ENCODE measurements at places on chromosomes 5 and 9.
A peak's percentile ranks its signal among the peaks of the same experiment; 100 is the strongest.

DNA sequence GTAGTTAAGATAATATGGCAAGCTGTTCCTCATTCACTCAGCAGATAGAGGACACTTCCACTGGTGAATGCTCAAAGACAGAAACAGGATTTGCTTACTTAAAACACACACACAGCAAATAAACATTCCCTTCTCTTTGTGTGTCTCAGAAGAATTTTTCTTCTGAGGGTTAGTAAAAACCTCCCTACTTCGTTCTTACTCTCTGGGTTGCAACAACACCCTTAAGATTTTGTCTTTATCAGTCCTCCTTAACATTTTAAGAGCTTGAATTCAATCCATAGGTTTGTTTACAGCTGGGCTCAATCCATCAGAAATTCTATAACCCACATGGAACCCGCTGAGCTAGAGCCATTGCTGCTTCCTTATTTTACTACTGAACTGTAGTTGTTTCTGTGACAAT, 237.4 kb upstream of the PIK3R1 start:
- DNase-seq: no peak

- DNase-seq: no peak
Observed at GRCh38 chr5:142151436-142152383, 43.1 kb downstream of the NDFIP1 start.

DNA sequence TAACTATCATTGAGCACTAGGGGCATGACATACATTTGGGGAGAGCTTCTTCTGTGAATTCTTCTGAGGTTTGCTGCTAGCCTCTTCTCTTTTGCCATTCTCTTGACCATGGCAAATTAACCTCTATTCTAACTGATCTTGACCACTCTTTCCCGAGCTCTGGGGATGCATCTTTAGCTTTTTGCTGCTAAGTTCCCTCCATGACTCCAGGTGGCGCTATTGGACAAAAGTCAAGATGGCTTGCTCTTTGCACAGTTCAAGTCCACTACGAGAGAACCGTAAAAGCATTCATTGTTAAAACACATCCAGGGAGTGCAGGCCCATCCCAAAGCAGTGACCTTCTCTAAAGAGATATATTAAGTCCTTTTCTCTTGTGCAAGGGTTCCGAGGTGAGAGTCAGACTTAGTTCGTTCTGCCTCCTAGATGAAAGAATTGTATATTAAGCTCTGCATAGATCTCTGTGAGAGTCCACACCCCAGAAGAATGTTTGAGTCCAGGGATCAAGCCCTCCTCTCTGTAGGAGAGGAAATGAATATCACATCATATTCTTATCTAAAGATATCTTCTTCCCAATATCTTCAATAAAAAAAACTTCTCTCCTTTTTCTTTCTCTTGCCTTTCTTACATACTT, 1152.9 kb upstream of the CDH6 start:
- no peak for DNase-seq

- no peak for DNase-seq
Observed at GRCh38 chr5:75046366-75047142, 5.8 kb downstream of the GCNT4 start.

- DNase-seq: no peak
Observed at GRCh38 chr5:17190242-17190778, 27.1 kb upstream of the BASP1 start.

- DNase-seq: no peak
Observed at GRCh38 chr5:120306303-120306702, 157.8 kb upstream of the PRR16 start.

DNA sequence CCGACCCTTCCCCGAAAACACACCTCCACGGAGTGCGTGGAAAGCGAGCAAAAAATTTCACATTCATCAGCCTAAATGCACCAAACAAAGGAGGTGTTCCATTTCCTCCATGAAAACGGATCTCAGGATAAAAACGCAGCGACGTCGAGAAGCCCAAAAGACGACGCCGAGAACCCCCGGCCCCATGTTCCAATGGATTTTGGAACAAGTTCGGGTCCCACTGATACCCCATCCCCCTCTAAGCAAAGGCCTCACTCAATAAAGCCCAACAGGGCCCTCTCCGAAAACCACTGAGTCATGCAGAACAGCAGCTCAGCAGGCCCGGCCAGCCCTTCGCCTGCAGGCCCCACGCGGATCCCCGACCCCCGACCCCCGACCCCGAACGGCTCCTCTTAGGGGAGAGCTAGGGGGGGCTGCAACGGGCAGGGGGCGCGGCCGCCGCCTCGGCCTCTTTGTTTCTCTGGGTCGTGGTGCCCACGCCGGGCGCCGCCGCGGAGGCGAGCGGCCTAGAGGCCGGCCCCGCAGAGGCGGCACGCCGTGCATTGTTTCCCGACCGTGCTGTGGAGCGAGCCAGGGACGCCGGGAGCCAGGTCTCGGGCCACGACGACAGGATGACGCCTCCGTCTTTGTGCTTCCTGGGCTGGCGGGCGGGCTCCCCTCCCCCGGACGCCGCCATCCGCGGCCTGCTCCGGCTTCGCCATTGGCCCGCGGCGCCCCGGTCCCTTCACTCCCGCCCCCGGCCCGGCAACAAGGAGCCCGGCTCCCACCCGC, 915 bp downstream of the ZFAND5 start:
- no peak for DNase-seq

- peak; percentile 14 for DNase-seq
Observed at GRCh38 chr5:32504989-32505596, 60.6 kb upstream of the ZFR start.

GRCh38 chr9:35271637-35272036, 109.8 kb downstream of the UNC13B start:
- no peak for DNase-seq

- no peak for DNase-seq
Observed at GRCh38 chr5:140312067-140312790, 9.3 kb upstream of the PFDN1 start.

DNA sequence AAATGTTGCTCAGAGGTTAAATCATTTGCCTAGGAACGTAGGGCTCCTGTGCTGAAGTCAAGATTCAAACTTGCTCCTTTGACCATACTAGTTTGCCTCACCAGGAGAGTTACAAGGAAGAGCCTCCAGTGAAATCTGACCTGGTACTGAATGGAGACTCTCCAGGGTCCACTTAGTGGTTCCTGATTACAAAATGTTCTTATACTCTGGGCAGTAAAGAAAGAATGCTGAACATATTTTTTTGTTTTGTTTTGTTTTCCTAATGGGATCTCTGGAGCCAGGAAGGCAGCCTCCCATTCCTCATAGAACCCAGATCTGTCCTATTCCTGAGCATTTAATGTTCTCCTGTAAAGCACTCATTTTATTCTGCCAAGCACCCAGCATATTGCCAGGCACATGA, 256.5 kb upstream of the CLINT1 start:
- DNase-seq: no peak

DNA sequence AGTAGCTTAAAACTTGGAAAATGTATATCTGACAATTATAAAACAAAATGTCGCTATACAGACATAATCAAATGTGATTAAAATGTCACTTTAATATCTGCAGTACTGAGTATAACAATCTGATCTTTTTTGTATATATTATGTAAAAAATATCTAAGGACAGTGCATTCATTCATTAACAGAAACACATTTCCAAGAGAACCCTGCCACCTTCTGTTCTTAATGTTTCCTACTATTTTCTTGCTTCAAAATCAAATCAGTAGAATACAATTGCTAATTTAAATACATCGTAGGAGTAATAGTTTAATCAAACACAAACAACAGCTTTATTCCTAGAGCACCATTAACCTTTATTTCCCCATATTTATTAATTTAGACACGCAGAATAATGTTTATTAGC, 142.6 kb upstream of the ST8SIA4 start:
- no peak for DNase-seq

GRCh38 chr9:137707361-137707760, 88.6 kb downstream of the EHMT1 start:
- no peak for DNase-seq

DNA sequence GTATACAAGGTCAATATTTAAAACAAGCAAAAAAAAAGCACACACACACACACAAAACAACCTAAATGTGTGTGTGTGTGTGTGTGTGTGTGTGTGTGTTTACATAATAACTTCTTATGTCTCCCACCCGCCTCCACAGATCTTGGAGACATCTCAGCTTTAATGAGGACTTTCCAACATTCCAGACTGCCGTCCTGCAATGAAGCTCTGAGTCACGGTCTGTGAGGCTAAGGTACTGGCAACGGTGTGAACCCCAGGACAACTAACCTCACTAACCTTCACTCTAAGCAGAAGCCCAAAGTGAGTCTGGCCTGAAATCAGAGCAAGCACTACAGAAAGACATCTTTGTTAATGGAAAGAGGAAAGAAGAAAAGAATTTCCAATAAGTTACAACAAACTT, 22.3 kb downstream of the ZNF474 start:
- DNase-seq: no peak

GRCh38 chr5:138212828-138213160, 329 bp downstream of the CDC23 start:
- DNase-seq: no peak

- no peak for DNase-seq
Observed at GRCh38 chr5:101047181-101047580, 144.1 kb upstream of the ST8SIA4 start.

DNA sequence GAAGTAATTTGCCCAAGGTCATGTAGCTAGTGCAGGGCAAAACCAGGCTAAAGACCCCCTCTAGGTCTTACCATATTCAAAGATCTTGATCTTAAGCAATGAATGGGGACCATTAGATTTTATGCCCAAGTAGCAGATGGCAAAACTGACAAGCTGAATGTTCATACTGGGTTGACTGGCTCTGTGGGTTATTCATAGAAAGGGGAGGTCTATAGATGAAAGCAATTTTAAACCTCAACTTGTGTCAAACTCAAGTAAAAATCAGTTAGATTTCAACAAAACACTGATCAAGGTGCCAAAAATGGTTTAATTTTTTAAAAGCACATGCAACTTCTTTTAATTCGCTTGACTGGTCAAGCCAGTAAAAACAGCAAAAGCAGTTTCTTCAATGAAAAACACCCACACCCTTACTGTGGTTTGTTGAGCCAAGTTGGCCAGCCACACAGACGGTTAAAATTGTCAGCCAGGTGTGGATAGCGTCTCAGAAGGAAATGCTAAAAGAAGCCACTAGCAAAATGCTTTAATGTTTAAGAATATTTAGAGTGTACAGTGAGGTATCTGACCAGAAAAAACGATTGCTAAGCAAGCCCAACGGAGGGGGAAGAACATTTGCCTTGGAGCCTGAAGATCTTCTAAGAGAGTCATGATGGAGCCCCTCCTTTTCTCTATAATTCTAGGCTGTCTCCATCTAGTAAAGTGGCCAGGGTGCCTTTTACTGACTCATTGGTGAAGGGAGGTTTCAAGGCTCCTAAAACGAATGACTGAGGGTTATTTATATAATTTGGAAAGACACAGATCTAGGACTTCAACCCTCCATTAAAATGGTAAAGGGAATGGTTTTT, 539.6 kb upstream of the CLINT1 start:
- no peak for DNase-seq

- DNase-seq: no peak
Observed at GRCh38 chr5:138339464-138339863, 1.4 kb downstream of the FAM53C start.

DNA sequence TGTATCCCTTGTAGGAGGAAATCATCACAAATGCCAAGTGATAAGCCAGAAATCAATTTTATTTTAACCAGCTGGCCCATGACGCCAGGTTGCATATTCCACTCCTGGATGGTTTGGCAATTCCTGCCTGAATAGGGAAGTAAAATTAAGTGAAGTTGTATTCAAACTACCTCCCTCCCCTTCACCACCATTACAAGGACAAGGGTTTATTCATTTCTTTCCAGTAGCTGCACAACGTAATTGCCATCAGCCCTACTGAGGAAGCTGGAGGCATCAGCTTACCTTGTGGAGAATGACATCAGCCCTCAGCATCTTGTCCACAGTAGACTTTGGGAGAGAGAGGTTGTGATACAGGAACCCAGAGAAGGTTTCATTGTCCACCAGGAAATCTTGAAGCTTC, 66.6 kb downstream of the ABCA1 start:
- DNase-seq: no peak

GRCh38 chr9:450561-450960, 235.9 kb downstream of the DOCK8 start:
- DNase-seq: no peak

DNA sequence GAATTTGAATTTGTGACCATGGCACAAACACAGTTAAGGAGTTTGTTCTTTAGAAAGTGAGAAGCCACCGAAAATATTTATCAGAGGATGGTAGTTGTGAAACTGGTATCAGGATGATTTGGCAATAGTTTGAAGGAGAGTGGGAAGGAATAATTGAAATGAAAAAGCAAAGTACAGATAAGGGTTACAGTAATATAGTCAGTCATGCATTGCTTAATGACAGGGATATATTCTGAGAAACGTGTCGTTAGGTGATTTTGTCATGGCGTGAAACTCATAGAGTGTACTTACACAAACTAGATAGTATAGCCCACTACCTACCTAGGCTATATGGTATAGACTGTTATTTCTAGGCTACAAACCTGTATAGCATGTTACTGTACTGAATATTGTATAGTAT, 84.2 kb downstream of the GPBP1 start:
- DNase-seq: no peak

DNA sequence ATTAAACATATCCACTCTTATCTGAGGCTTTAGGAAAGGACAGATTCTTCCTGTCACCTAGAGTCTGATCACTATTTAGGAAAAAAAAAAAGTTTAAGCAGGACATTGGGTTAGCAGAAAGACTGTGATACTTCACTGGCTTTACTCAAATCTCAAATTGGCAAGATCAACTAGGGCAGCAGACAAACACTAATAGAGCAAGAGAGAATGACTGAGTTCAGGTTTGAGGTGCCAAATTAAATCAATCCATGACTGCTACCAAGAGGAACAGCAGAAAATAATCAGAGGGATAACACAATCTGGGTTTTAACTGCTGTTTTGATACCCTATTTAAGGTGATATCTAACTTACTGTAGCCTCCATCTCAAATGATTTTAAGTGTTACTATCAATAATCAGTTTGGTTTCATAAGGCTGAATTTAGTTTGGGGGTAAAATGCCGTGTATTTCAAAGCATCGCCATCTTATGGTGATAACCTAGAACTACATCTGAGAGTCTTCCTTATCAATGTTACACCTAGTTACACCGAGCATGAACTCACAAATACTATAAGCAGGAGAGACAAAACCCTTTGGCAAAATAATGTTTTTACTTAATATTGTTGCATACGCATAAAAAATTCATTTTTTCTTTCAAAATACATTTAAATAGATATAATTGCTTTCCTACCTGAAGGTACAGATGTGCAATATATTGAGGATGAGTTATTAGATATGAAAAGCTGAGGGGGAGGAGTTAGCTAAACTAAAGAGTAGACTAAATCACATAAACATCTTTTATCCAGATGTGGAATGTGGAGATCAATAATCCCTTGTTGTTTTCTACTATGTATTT, 286.4 kb upstream of the CDH12 start:
- no peak for DNase-seq

Data from NCI-H187 treated with DMSO at 0.1 percent for 48 hours (cell line).